ENCODE measurements at places on chromosomes 2 and 18. TPM values are rescaled to one million over a fixed set of nuclear protein-coding genes. Genes with fewer than 3 reads are reported as not detected.

Gene NAT8
- total RNA-seq: not detected

Gene TTC32
- total RNA-seq: 27.9 TPM

Gene CABLES1
- 10.0 TPM for total RNA-seq

Gene SLC4A5
- total RNA-seq: 1.2 TPM

Gene MAP3K20
- total RNA-seq: 60.5 TPM

Gene PKDCC
- 3.9 TPM for total RNA-seq

Gene DLGAP1
- total RNA-seq: not detected

Gene RIT2
- total RNA-seq: not detected

Gene CPLX4
- not detected for total RNA-seq

Gene LIMS3
- 1.4 TPM for total RNA-seq

Gene CIDEA
- not detected for total RNA-seq

Gene ARHGAP25
- total RNA-seq: not detected

Gene LRATD1
- total RNA-seq: 3.8 TPM

Gene STK36
- total RNA-seq: 47.8 TPM

Gene TMEM178A
- total RNA-seq: 2.9 TPM

Gene RBM45
- total RNA-seq: 8.7 TPM

Gene C2orf66
- total RNA-seq: not detected

Gene DPP4
- total RNA-seq: 0.35 TPM

Gene PIAS2
- total RNA-seq: 17.5 TPM

Gene KIAA1328
- 6.5 TPM for total RNA-seq

Gene RAB6C
- total RNA-seq: not detected

Gene RAB17
- total RNA-seq: 86.3 TPM

Gene CRIM1
- total RNA-seq: 154 TPM

Gene PLGLB2
- total RNA-seq: 1.9 TPM

Gene ALLC
- not detected for total RNA-seq

Gene DIPK1C
- not detected for total RNA-seq

Gene FBLN7
- total RNA-seq: 0.70 TPM
